ENCODE measurements at places on chromosomes 7 and 10. TPM values are rescaled to one million over a fixed set of nuclear protein-coding genes. Genes with fewer than 3 reads are reported as not detected.

Gene GBX1
- total RNA-seq, result not detected

Gene SEMA3E
- total RNA-seq, result not detected

Gene PILRA
- total RNA-seq, result 56.7 TPM

Gene TFEC
- 7.8 TPM for total RNA-seq

Gene VGF
- total RNA-seq, result not detected

Gene CHAT
- total RNA-seq, result not detected

Gene TAC1
- total RNA-seq, result not detected

Gene MRLN
- total RNA-seq, result not detected

Gene TRIM73
- 4.7 TPM for total RNA-seq

Gene INA
- total RNA-seq, result 0.10 TPM

Gene VSTM4
- total RNA-seq, result 0.10 TPM

Gene SFTPA2
- not detected for total RNA-seq
